ENCODE measurements at places on chromosomes 11 and 22. TPM values are rescaled to one million over a fixed set of nuclear protein-coding genes. Genes with fewer than 3 reads are reported as not detected.

DNA sequence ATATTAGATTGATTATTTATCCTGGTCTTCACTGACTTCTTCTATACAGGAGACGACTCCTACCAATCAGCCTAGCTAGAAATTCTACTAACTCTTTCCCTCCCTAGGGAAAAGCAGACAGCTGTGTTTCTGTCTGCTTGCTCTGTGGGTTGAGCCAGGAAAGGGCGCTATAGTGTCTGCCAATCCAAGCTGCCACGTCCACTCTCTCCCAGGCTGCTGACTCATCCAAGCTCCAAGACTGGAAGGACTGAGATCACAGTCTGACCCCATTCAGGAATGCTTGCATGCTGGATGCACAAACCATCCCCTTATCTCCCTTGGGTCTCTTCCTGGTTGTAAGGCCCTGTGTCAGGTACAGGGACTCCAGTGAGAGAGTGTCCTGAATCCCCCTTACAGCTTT, 955.6 kb downstream of the OPCML start:
- no peak overlapping the region for H3K4me3 ChIP-seq
- H3K27ac ChIP-seq = no peak overlapping the region
- DNase-seq = no peak
- no peaks in the 10 kb centered on the region for H3K4me1 ChIP-seq

DNA sequence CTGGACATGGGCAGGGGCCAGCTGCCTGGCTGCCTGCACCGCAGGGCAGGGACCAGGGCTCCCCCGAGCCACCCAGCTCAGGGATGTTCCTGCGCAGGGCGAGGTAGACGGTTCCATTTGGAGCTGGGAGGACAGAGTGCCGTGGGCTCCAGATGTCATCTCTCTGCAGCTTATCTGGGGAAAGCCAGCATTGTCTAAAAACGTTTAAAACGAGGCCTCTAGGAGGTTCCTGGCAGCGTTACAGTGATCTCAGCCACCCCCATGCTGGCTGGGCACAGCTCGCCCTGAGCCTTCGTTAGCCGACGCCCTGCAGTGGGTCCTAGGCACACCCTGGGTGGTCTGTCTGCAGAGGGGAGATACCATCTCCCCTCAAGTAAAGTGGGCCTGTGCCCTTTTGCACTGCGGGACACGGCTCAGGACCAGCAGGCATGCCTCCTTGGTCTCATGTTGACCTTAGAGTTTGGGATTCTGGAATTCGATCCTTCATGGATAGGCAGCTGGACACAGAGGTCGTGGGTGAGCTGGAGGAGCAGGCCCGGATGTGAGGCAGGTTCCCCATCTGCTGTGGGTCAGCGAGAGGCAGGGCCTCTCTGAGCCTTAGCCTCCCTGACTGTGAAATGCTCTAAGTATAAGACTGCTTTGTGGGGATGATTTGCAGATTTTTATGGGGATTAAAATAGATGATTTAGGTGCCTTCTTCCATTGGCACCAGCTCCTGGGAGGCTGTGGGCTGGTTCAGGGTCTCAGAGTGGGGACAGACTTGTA, 14.1 kb downstream of the SYNGR1 start:
- DNase-seq = no peak
- H3K4me3 ChIP-seq = no peak overlapping the region
- H3K27ac ChIP-seq = no peak overlapping the region
- H3K27me3 ChIP-seq = no peaks in the 10 kb centered on the region

DNA sequence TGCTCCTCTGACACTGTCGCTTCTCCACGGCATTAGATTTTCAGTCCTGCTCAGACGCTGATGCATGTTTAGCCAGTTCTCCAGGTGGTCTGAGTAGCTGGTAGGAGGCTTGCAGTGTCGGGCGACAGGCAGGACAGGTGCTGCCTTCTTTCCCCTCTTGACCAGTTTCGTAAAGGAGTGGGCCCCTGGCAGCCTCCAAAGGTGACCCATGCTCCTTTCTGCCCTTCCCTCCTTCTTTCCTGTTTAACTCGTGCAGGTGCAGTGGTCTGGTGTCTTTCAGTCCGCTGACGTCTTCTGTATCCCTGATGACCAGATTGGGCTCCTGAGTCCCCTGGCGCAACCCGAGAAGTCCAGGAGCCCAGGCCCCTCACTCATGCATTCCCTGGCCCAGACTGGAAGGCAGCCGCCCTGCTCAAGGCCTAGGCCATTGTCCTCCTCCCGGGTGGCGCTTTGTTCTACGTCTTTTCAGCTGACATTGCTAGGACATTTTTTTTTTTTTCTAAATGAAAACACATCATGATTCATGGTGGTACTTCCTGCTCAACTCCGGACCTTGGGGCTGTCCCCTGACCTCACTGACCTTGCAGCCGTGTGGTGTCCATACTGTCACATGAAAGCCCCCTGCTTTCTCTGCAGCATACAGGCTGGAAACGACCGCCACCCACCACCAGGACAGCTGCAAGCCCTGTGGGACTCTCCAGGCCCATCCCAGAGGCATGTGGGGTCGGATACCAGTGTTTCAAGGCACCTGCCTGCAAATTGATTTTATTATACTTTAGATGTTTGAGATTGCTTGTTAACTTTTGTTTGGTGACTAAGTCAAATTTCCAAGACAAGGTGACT, 25.5 kb upstream of the TXNRD2 start:
- no peak overlapping the region for H3K4me3 ChIP-seq
- H3K36me3 ChIP-seq = no peaks in the 10 kb centered on the region
- H3K4me1 ChIP-seq = peaks cover 13% of the 10 kb centered on the region
- no peaks in the 10 kb centered on the region for H3K27me3 ChIP-seq
- no peak for DNase-seq

DNA sequence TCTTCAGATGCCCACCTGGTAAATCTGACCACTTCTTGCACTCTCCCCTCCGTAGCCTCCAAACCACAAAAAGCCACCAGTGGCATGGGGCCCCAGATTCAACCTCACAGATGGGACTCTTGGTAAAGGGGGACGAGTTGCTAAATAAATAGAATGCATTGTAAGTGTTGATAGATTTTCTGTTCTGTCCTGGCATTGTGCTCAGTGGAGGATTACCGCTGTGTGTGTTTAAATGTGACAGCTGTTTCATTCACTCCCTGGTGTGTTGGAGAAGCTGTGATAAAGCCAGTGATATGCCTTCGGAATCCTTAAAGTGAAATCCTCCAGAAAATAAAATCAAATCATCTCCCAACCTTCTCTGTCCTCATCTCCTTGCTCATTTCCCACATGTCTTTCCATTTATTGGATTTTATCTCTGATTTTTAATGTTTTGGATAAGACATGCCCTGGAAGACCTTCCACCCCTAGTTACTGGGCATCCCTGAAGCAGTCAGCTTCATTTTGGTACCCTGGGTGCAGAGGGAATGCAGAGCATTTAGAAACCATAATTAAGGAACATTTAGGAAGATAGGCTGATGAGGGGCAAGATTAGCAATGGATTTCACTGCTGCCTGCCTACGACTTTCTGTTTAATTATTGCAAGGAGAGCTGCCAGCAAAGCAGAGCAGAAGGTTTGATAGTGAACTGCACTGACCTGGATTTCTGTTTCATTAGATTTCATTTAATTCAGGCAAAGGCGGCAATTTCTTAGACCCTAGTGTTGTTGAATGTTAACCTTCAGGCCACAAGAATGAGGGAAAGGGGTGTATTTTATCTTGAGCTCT, 460.9 kb upstream of the KIRREL3 start:
- no peak for DNase-seq
- H3K36me3 ChIP-seq = no peaks in the 10 kb centered on the region
- no peak overlapping the region for H3K4me3 ChIP-seq
- no peak overlapping the region for H3K27ac ChIP-seq
- no peaks in the 10 kb centered on the region for H3K4me1 ChIP-seq

- H3K4me3 ChIP-seq = no peak overlapping the region
- H3K36me3 ChIP-seq = no peaks in the 10 kb centered on the region
- no peak for DNase-seq
These were observed 12.3 kb upstream of the CD5 start for GRCh38 chr11:61089806-61090491.

DNA sequence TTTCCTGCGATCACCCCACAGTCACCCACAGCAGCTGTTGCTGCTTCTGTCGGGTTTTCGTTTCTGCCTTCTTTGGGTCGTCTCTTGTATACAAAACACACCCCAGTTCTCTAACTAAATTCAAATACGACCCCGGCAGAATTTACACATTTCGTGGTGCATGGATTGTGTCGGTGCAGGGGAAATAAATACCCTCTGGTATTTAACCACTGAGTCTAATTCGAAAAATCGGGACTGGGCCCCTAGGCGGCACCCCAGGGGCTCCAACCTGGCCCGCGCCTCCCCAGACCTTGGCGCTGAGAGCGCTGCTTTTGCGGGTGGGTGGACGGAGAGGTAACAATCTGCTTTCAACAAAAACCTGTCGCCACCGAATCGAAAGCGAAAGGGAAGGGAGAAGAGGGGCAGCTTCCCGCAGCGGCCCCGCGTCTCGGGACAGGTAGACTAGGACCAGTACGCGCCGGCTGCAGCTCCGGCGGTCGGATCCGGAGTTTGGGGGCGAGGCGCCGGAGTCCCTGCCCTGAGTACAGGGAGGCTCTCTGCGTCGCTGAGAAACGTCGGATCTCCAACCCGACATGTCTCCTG, 4.4 kb downstream of the ALX4 start:
- no peaks in the 10 kb centered on the region for H3K36me3 ChIP-seq
- peak overlapping the region; percentile 59 for H3K4me3 ChIP-seq
- no peak for DNase-seq
- peaks cover 17% of the 10 kb centered on the region for H3K4me1 ChIP-seq

- no peaks in the 10 kb centered on the region for H3K4me1 ChIP-seq
- no peaks in the 10 kb centered on the region for H3K27me3 ChIP-seq
- H3K4me3 ChIP-seq = no peak overlapping the region
- no peak for DNase-seq
These were observed 45.8 kb downstream of the SIK3 start for GRCh38 chr11:117052196-117053149.

DNA sequence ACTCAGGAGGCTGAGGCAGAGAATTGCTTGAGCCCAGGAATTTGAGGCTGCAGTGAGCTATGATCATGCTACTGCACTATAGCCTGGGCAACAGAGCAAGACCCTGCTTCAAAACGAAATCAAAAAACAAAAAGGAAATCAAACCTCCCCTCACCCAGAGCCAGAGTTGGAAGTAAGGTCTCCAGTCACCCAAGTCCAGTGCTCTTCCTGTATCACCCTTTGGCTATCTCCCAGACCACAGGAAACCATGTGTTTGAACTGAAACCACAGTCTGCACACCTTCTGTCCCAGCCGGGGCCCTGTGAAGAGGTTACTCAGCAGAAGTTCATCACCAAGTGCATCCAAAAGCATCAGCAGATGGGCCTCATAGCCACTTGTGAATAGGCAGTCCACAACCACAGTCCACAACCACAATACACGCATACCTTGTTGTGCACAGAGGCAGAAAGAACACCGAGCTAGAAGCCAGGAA, 4.6 kb downstream of the MYH9 start:
- peaks cover 82% of the 10 kb centered on the region for H3K4me1 ChIP-seq
- H3K4me3 ChIP-seq = peak overlapping the region; percentile 89
- peaks cover 59% of the 10 kb centered on the region for H3K36me3 ChIP-seq
- H3K27me3 ChIP-seq = no peaks in the 10 kb centered on the region
- no peak for DNase-seq

The GRAP2 gene
- 0.74 TPM for total RNA-seq

The APOA4 gene
- 0.26 TPM for total RNA-seq

The SPA17 gene
- 4.9 TPM for total RNA-seq

The MMP27 gene
- total RNA-seq = not detected

The SCN2B gene
- total RNA-seq = 13.8 TPM

The C11orf91 gene
- total RNA-seq = not detected
